ENCODE measurements at places on chromosomes 2 and 18.

- DNase-seq, result no peak
Observed at GRCh38 chr2:187136646-187137045, 287.7 kb upstream of the ZSWIM2 start.

DNA sequence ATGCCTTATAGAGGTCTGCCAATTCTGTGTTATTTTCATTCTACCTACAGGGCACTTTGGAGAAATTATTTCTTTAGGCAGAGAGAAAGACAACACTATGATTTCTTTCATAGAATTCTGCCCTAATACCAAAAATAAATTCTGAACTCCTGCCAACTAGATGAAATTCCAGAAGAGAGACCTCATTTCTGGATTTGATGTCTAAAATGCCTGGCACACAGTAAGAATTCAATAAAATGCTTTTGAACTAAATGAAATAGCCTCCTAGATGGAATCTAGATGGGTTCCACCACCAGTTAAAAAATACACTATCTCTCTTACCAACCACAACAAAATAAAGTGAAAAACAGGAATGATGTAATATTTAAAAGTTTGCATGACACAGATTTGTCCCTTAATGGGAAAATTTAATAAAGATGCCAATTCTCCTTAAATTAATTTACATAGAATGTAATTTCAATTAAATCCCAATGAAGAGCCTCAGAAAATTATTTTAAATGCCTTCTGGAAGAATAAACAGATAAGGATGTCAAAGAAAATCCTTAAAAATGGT is 75.0 kb downstream of the OSBPL1A start:
- DNase-seq, result no peak

GRCh38 chr2:166042768-166043390 is 84.9 kb downstream of the SCN1A start:
- no peak for DNase-seq

- no peak for DNase-seq
Observed at GRCh38 chr2:225920621-225921220, 521.2 kb downstream of the NYAP2 start.

- DNase-seq, result no peak
Observed at GRCh38 chr2:28360058-28360717, 32.5 kb upstream of the FOSL2 start.

DNA sequence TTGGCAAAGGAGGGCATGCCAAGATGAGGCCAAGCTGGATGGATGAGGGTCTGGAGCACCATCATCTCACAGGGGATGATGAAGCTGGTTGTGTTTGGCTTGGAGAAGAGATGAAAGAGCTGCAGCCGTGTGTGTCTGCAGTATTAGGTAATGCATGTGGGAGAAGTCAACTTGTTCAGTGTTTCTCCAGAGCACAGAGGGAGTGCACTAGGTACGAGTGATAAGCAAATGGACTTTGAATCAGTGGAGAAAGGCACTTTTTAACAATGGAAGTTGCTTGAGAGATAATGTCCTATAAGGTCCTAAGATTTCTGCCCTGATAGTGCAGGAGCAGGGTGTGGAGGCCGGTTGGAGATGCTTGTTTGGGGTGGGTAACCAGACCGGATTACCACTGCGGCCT is 36.0 kb downstream of the SLC14A2 start:
- no peak for DNase-seq

DNA sequence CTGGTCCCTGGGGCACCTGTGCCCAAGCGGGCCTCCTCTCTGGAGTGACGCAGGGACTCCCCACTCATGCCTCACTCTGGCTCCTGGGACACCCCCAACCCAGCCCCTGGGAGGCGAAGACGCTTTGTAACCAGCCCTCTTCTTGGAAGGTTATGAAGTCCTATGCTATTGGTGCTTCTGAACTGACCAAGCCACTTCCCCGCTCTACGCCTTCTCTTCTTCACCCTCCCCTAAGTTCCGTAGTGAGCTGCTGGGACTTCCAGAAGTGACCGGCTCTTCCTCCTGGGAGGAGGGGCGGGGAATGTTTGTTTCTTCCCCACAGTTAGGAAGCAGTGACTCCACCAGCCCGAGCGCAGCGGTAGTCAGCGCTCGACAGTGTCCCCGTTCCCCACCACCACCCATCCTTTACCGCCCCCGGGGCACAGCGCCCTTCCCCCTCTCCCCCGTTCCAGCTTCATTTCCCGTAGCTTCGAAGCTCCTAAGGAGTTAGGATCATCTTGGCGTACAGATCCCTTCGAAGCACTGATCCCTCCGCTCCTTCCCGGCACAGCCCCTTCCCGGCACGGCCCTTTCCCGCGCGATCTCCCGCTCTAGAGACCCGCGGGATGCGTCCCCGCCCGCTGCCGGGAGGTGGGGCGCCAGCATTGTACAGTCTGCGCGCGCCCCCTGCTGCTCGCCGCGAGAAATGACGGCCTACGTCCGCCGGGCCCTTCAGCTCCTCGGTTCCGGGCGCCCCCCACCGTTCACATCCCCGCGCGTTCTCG is 25.3 kb upstream of the NOTO start:
- DNase-seq, result peak; percentile 91

DNA sequence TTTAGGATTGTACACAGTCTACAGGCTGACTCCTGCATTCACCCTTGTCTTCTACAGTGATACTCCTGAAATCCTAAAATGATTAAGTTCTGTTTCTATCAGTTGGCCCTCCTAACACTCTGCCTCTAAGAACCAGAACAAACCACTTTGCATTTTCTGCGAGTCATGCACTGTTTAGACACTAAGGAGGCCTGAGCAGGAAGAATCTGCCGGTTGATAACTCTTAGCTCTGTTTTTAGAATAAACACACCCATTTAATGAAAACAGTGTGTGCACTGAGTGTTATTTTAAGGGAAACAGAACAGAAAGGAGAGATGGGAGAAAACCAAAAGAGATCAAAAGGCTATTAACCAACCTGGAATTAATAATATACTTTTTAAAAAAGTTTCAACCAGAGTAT is 22.9 kb upstream of the SSB start:
- no peak for DNase-seq

GRCh38 chr2:5140347-5140746 is 551.8 kb upstream of the SOX11 start:
- no peak for DNase-seq

DNA sequence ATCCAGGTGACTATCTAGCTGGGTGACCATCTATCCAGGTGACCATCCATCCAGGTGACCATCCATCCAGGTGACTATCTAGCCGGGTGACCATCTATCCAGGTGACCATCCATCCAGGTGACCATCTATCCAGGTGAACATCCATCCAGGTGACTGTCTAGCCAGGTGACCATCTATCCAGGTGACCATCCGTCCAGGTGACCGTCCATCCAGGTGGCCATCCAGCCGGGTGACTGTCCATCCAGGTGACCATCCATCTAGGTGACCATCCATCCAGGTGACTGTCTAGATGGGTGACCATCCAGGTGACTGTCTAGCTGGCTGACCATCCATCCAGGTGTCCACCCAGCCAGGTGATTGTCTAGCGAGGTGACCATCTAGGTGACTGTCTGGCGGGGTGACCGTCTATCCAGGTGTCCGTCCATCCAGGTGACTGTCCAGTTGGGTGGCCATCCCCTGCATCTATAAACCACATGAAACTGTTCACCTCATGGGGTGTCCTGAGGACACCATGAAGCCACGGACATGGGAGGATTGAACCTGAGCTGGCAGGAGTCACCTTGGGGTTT is 305.3 kb downstream of the NDUFA10 start:
- DNase-seq, result no peak

DNA sequence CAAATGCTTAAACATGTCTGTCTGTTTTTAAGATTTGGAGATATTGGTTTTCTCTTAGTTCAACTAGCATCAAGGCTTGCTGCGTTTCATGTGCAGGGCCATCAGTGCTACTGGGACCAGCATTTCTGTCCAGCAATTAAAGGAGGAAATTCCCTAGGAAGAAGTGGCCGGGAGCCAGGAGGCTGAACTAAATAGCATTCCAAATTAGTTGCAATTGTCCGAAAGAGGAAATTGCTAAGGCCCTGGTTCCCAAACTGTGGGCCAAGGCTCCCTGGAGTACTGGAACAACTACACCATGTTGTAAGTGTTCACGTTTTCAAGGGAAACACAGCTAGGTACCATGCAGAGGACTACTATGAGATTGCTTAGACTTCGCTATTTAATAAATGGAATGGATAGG is 257.9 kb downstream of the PTPRM start:
- no peak for DNase-seq

DNA sequence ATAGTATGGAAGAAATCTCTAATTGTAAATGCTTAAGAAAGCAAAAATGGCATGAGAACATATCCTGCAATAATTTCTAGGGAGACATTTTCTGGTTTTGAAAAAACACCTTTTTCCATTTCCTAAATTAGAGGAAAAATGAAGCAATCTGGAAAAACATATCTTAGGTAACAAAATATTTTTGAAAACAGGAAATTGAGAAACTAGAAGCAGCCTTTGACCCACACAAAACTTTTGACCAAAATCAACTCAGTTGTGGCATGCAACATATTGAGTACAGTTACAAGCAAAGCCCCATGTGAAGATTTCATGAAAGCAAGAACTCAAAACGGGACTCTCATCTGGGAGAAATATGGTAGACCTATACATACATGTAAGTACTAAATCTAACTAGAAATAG is 28.6 kb upstream of the CHAC2 start:
- DNase-seq, result no peak

GRCh38 chr2:216551234-216552068 is 52.8 kb downstream of the RPL37A start:
- DNase-seq, result no peak

DNA sequence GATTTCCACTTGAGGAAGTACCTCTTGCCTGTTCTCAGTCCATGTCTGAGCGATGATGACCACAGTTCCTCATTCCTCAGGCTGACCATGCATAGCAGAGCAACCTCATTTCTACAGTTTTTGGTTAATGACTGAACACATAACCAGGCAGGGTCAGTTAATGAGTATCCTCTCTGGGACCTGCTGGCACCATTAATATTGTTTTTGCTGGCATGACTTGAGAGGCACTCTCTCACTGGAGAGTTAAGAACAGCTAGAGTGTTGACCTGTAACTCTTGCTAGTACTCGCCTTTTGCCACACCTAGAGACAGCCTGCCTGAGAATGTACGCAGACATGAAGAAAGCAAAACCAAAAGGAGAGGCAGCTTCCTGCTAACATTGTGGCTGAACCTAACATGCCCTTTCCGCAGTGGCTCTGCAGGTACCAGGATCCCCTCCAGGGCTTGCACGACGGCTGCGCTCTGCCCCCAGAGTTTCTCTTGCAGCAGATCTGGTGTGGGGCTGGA is 23.9 kb downstream of the PECR start:
- DNase-seq, result peak; percentile 45

GRCh38 chr2:235183786-235184185 is 232.0 kb downstream of the SH3BP4 start:
- DNase-seq, result no peak

GRCh38 chr18:43393174-43393573 is 115.9 kb upstream of the SYT4 start:
- no peak for DNase-seq

- peak; percentile 76 for DNase-seq
Observed at GRCh38 chr2:30422444-30423040, 24.5 kb upstream of the LCLAT1 start.

- no peak for DNase-seq
Observed at GRCh38 chr2:206980413-206980812, 41.1 kb downstream of the CPO start.

GRCh38 chr2:217854684-217855420 is 147.9 kb downstream of the TNS1 start:
- no peak for DNase-seq

- DNase-seq, result no peak
Observed at GRCh38 chr2:96156011-96156820, 11.0 kb upstream of the DUSP2 start.

- DNase-seq, result no peak
Observed at GRCh38 chr2:63587814-63588384, 378 bp downstream of the WDPCP start.

DNA sequence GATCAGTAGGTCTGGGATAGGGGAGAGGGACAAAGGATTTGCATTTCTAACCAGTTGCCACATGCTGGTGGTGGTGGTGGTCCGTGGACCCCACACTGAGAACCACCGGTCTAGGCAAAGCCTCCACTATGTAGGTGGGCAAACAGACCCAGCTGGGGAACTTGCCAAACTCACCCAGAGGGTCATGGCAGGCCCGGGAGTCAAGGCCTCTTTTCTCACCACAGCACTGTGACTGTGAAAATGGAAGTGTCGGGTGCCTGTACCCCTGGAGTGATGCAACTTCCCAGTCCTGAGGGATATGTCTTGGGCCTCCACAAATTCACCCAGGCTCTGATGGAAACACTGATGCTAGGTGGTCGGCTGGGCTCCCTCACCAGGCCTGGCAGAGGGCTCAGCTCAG is 101.2 kb upstream of the SMAD2 start:
- DNase-seq, result no peak

- no peak for DNase-seq
Observed at GRCh38 chr2:126444512-126444911, 211.4 kb upstream of the GYPC start.

DNA sequence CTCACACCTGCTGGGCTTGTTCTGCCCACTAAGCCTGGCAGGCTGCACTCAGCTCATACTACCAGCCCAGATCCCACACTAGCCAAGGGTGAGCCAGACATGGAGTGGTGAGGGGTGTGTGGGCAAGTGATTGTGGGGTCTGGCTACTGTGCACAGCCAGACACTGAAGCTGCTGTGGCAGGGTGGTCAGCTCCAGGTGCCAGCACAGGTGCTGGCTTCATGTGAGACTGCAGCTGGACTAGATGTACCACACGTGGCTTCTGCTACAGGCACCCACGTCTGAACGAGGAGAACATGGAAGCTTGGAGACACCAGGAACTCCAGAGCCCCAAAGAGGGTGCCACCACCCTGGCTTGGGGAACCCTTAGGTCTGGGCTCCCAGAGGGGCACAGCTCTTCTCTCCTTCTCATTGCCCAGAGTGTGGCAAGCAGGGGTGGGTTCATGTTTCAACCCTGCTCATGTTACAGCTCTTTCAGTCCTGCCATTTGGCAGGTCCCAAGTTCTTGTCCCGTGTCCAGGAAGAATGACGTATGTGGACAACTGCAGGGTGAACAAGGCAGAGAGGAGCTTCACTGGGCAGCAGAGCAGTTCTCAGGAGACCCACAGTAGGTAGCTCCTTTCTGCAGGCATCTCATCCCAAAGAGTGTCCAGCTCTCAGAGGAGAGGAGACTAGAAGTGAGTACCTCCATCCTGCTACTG is 1624.2 kb upstream of the TMEFF2 start:
- DNase-seq, result no peak

DNA sequence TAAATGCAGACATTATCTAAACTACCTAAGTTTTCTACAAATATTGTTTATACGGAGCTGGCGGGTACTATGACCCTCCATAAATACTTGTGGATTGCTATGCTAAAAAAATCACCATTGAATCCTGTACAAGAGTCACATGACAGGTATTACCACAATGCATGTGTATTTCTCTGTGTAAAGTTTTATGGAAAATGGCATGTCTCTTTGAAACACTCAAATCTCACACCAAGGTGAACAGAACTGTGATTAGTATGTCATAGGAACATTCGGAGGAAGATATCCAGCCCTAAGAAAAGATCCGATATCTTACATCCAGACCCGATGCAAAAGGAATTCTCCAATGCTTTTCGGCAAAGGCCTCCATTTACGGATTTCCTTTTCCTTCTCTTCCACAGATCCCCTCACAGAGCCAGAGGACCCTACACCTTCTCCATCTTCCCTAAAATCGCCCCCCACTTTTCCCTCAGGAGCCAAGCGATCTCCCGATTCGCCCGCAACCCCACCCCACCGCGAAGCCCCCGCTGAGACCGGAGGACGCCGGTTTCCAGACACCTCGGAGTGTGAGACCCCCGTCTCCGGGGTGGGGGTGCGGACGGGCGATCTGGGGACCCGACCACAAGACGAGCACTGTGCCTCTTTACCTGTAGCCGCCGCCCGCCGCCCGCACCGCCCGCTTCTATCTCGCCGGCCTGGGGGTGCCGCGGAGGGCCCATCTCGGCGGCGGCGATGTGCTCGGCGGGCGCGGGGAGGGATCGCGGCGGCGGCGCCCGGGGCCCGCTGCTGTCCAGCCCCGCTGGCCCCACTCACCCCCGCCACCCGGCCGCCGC is 1.2 kb downstream of the SAP130 start:
- DNase-seq, result no peak
